ENCODE measurements at places on chromosomes 7 and 10. TPM values are rescaled to one million over a fixed set of nuclear protein-coding genes. Genes with fewer than 3 reads are reported as not detected.

GRCh38 chr10:91758303-91759146 is 39.7 kb upstream of the TNKS2 start:
- no peak overlapping the region for H3K27ac ChIP-seq
- no peaks in the 10 kb centered on the region for H3K36me3 ChIP-seq
- H3K27me3 ChIP-seq = peaks cover 7% of the 10 kb centered on the region
- H3K4me1 ChIP-seq = no peaks in the 10 kb centered on the region

Gene TMEM196
- polyA plus RNA-seq = not detected

GRCh38 chr7:155020996-155021395 is 18.1 kb upstream of the PAXIP1 start:
- H3K4me1 ChIP-seq = no peaks in the 10 kb centered on the region
- H3K4me3 ChIP-seq = no peak overlapping the region
- no peaks in the 10 kb centered on the region for H3K36me3 ChIP-seq
- DNase-seq = no peak
- no peak overlapping the region for H3K27ac ChIP-seq

DNA sequence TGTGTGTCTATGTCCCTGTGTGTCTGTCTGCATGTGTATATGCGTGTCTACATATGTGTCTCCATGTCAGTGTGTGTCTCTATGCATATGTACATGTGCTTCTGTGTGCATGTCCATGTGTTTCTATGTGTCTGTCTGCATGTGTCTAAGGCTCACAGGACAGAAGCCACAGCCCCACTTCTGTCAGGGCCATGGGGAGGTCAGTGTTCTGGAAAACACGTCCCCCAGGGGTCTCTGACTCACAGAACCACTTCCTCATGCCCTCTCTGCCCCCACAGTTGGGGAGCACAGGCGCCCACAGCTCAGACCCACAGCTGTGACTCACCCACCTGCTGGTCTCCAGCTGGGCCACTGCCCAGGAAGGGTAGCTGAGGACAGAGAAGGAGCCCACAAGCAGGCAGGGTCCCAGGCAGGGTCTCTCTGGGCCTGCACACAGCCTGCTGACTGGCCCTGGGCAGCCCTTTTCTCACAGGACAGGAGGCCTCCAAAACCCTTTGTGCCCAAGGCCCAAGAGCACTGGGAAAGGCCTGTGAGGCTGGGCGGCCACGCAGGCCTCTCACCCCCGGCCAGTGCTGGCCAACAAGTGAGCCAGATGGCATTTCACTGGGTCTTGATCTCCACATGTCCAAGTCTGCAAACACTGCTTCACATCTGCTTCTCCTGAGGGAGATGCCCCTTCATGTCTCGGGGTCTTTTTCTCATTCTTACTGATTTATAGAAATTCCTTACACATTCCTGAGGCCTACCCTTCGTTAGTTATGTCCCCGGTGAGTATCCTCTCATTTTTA is 102.9 kb upstream of the FAM20C start:
- no peak overlapping the region for H3K27ac ChIP-seq
- no peak for DNase-seq
- H3K4me3 ChIP-seq = no peak overlapping the region
- H3K27me3 ChIP-seq = peaks cover 1% of the 10 kb centered on the region
- H3K4me1 ChIP-seq = peaks cover 14% of the 10 kb centered on the region

DNA sequence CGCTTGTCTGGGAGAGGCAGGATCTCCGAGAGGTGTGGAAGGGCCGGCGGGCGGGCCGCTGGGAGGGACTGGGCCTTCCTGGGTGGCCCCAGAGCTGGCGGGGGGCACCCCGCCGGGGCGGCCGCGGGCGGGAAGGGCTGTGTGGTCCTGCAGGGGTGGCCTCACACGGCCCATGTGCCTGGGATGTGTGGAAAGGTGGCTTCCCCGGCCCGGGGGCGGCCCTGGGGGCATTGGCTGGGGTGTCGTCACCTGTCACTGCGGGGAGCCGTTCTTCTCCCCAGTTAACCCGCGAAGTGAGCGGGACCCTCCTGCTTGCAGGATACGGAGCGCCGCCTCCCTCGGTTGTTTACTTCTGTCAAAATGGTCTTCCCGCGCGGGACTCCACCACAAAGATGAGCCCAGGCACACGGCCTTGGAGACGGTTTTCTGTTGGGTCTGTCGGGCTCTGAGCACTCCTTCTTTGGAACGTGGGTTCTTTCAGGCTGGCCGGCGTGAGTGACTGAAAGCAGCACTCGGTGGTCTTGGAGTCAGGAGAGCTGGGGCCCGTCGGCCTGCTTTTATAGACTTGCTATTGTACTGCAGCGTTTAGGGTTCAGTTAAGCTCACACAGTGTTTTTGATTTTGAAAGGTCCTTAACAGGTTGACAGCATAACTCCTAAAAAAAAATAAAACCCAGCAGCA is 700 bp downstream of the SMC3 start:
- H3K4me3 ChIP-seq = peak overlapping the region; percentile 96
- H3K27ac ChIP-seq = peak overlapping the region; percentile 96
- DNase-seq = no peak
- H3K27me3 ChIP-seq = peaks cover 16% of the 10 kb centered on the region
- no peaks in the 10 kb centered on the region for H3K36me3 ChIP-seq

Measured in immature natural killer cell (primary cell).